ENCODE measurements at places on chromosomes 5 and 9.

- DNase-seq, result no peak
Observed at GRCh38 chr9:119278171-119278570, 91.1 kb downstream of the BRINP1 start.

DNA sequence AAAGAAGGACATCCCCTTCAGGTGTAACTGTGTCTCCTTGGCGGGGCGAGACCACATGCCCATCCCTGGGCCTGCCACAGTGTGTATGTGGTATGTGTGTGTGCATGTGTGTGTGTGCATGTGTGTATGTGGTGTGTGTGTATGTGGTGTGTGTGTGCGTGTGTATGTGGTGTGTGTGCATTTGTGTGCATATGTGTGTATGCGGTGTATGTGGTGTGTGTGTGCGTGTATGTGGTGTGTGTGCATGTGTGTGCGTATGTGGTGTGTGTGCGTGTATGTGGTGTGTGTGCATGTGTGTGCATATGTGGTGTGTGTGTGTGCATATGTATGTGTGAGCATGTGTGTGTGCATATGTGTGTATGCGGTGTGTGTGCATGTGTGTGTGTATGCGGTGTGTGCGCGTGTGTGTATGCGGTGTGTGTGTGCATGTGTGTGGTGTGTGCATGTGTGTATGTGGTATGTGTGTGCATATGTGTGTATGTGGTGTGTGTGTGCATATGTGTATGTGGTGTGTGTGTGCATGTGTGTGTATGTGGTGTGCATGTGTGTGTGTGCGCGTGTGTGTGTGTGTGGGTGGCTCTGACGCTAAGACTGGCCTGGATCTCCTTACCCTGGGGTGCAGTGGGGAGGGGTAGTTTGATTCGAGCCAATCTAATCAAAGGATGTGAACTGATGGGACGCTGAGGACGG is 107.9 kb upstream of the RAPGEF1 start:
- DNase-seq, result no peak

DNA sequence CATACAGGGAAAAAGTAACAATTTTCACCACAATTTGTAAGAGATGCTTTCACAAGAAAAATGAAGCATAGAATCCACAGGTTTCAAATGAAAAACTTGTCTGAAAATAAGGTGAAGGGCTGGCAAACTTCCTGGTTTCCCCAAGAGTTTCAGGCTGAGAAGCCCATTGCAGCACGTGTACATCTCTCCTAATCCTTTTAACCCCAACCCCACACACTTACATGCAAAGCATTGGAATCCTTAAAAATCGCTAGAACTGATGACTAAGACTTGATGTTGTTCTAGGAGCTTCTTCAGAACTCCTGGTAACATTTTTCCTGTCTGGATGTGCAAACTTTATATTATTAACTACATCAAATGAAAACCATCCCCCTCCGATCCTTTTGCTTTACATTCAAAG is 317.8 kb upstream of the RGMB start:
- DNase-seq, result peak; percentile 86

- DNase-seq, result no peak
Observed at GRCh38 chr5:125847561-125847960, 575.6 kb upstream of the GRAMD2B start.

DNA sequence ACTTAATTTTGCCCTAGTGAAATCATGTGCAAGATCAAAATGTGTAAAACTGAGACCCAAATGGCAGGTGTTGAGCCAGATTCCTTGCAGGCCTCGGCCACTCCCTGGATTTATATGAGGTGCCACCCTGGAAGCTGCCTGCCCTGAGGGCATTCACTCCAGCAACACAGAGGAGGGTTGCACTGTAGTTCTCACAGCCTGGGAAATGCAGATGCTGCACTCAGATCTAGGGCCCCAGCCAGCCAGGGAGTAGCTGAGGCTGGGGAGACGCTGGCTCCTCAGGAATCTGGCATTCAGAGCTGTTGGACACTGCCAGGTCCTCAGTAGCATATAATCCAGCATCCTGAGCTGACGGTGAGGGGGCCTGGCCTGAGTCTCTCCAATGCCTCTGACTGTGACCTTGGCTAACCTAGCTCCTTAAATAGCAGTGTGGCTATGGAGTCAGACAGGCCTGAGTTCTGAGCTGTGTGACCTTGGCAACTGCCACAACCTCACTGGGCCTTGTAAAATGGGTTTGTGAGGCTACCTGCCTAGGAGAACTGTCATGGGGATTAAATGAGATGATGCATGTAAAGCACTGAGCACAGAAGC is 8.7 kb downstream of the KCNMB1 start:
- DNase-seq, result peak; percentile 4

- no peak for DNase-seq
Observed at GRCh38 chr5:133828722-133829121, 139.7 kb downstream of the C5orf15 start.

- no peak for DNase-seq
Observed at GRCh38 chr9:121652021-121652837, 795 bp downstream of the DAB2IP start.

DNA sequence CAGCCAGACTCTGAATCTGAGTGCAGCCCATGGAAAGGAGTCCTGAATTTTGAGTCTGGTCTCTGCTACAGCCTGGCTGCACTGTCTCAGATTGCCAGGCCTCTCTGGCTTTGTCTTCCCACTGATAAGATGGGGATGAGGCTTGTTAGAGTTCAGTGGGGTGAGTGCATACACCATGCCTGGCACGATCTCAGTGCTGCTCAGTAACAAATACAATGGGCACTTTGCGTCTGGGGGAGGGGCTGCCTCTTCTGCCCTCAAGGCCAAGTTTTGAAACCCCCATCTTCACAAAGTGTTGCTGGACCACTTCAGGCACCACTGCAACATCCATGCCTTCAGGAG is 49.0 kb downstream of the PPARGC1B start:
- no peak for DNase-seq

- peak; percentile 46 for DNase-seq
Observed at GRCh38 chr5:144273232-144274027, 102.8 kb downstream of the KCTD16 start.

GRCh38 chr5:112064271-112064701 is 307.3 kb upstream of the NREP start:
- DNase-seq, result no peak

- no peak for DNase-seq
Observed at GRCh38 chr5:115977096-115977495, 14.8 kb downstream of the LVRN start.

GRCh38 chr9:122372856-122373845 is 2.3 kb downstream of the PTGS1 start:
- DNase-seq, result no peak

GRCh38 chr9:121323449-121324151 is 46.5 kb downstream of the STOM start:
- DNase-seq, result no peak

DNA sequence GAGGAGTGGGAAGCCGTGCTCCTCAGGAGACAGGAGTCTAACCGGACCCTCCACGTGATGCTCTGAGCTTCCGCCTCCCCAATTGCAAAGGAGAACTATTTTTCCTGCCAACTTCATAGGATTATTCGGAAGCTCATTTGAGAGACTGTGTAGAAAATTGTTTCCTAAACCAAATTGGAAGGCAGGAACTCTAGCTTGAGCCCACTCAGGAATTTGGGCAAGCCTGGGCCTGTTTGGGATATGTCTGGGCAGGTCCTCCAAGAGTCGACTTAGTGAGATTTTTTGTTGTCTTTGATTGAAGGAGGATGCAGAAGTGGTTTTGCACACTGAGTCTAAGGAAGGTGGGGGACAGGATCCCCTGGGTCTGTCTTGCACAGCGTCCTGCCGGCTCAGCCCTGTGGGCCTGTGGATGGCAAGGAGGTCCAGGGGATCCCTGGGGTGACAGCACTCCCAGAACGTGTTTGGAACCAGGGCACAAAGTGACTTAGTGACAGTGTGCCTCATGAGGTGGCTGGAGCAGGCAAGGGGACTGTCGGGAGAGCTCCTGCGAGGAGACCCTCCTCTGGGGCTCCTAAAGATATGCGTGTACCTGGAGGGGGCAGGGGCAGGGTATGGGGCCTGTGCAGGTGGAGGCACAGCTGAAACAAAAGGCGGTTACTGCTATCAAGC is 283.3 kb downstream of the NSG2 start:
- peak; percentile 26 for DNase-seq

GRCh38 chr9:137435980-137436760 is 5.0 kb downstream of the ENTPD8 start:
- DNase-seq, result peak; percentile 91

DNA sequence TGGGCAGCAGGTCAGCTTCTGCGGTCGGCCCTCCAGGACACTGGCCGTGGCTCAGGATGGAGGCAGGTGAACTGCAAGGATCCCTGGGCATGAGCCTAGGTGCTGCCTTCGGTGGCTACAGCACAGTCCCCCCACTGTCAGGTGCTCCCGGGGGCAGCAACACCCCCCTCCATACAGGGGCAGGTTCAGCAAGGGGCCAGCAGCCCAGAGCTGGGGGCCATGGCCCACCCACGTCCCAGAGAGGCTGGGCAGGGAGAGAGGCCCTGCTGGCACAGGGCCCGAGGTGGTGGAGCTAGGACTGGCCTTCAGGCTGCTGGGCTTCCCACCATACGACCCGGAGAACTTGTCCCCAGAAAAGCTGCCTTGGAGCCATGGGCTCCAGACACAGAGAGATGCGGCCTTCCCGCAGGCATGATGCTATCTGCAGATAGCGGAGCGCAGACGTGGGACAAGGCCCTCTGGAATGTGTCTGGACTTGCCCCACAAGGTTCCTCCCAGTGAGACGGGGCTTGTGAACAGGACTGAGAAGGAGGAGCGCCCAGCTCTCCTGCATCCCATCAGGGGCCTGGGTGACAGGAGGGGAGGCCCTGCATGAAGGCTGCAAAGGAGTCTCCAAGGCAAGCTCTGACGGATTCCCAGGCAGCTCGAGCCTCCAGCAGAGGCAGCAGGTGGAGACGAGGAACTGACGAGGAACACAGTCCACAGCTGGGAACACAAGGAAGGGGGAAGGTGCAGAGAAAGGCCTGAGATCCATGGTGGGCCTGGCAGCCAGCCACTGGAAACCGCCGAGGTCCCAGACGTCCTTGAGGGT is 111.1 kb downstream of the VAV2 start:
- no peak for DNase-seq

- peak; percentile 43 for DNase-seq
Observed at GRCh38 chr5:134267366-134268018, 41.6 kb upstream of the PPP2CA start.

DNA sequence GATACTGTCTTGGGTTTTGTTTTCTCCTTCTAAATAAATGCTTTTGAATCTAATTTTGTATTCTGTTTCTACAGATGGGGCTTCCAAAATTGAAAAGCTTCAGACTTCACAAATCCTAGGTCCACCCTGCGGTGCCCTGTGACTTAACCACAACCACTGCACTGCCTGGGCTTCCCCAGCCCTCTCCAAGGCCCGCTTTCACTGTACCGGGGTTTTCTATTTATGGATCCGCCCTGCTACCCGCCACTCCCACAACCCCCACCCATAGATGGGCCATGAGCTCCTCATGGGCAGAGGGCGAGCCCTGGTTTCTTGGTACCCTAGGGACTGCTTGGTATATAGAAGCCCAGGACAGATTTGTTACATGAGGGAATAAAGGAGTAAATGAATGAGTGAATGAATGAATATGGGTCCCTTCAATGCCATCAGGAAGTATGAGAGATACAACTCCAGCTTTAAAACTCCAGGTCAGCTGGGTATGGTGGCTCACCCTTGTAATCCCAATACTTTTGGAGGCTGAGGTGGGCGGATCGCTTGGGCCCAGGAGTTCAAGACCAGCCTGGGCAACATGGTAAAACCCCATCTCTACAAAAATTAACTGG is 39.8 kb upstream of the NEK6 start:
- DNase-seq, result no peak

All from EL (cell line).